ENCODE measurements at places on chromosomes 5 and 9. TPM values are rescaled to one million over a fixed set of nuclear protein-coding genes. Genes with fewer than 3 reads are reported as not detected.

Gene NUTM2G
- not detected for total RNA-seq

Gene IL4
- not detected for total RNA-seq

Gene FBN2
- 16.2 TPM for total RNA-seq

Gene SARDH
- total RNA-seq, result 0.09 TPM
